ENCODE measurements at places on chromosomes 12 and 14.

GRCh38 chr14:61233436-61233956 lies 47.6 kb downstream of the TMEM30B start:
- DNase-seq: no peak

GRCh38 chr12:104704224-104704779 lies 247.6 kb downstream of the CHST11 start:
- no peak for DNase-seq

GRCh38 chr12:16424531-16424930 lies 77.1 kb downstream of the MGST1 start:
- no peak for DNase-seq

DNA sequence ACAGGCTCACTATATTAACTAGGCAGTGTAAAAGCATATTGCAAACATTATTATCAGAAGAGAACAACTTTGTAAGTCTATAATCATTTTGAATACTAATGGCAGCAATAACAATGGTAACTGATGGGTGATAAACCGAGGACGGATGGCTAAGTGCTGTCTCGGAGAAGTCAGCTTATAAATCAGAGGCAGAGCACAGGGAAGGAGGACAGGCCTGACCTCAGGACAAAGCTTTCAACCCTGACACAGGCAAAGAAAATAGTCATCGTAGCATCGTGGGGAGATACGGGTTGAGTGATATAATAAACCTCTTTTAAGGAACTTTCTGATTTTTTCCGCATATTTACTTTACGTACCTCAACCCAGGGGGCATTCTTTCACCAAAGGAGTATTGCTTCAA lies 48.4 kb downstream of the FLRT2 start:
- DNase-seq: no peak

GRCh38 chr14:76329154-76329928 lies 46.6 kb upstream of the ESRRB start:
- DNase-seq: peak; percentile 46

- DNase-seq: no peak
Measured at GRCh38 chr14:75978249-75978731, 3.5 kb downstream of the TGFB3 start.

DNA sequence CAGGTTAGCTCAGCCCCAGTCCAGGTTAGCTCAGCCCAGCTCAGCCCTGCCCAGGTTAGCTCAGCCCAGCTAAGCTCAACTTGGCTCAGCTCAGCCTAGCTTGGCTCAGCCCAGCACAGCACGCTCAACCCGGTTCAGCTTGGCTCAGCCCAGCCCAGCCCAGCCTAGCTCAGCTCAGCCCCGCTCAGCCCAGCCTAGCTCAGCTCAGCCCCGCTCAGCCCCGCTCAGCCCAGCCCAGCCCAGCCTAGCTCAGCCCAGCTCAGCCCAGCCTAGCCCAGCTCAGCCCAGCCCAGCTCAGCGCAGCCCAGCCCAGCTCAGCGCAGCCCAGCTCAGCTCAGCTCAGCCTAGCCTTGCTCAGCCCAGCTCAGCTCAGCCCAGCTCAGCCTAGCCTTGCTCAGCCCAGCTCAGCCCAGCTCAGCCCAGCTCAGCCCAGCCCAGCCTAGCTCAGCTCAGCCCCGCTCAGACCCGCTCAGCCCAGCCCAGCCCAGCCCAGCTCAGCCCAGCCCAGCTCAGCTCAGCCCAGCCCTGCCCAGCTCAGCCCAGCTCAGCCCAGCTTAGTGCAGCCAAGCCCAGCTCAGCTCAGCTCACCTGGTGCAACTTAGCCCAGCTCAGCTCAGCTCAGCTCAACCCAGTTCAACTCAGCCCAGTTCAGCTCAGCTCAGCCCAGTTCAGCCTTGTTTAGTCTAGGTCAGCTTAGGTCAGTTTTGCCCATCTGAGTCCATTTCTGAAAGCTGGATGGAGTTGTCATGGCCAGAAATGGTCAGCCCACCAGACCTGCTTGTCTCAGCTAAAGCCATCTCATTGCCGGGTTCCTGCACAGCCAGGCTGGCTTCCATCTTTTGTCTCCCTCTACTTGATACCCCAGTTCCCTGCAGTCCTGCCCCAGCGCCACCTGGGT lies 333.6 kb downstream of the TMEM121 start:
- peak; percentile 66 for DNase-seq

- DNase-seq: no peak
Measured at GRCh38 chr14:61254808-61255526, 26.2 kb downstream of the TMEM30B start.

- DNase-seq: no peak
Measured at GRCh38 chr12:132191715-132192553, 47.7 kb downstream of the NOC4L start.

GRCh38 chr12:88579601-88580050 lies 645 bp downstream of the KITLG start:
- no peak for DNase-seq

DNA sequence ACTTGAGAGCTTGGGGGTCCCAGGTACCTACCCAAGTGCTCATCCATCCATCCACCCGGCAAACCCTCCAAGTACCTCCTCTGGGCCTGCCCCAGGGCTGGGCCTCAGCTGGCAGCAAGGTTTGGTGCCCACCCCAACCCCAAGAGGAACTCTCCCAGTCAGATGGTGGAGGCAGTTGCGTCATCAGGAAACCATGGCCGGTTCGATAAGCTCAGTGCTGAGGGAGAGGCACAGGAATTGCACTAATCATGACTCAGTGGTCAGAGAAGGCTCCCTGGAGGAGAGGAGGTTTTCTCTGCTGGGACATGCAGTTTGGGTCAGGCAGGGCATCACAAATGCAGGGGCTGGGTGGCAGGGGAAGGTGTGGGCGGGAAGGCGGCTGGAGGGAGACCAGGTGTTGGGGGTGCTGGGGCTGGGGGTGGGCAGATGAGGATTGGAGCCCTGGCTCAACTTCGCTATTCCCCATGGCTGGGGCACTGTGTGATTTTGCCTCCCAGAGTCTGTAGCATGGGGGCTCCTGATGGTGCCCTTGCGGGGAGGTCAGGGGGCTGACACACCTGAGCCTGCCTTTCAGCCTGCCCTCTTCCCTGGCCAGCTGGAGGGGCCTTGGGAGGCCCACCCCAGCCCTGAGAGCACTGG lies 32.2 kb downstream of the SH2B3 start:
- DNase-seq: peak; percentile 84

DNA sequence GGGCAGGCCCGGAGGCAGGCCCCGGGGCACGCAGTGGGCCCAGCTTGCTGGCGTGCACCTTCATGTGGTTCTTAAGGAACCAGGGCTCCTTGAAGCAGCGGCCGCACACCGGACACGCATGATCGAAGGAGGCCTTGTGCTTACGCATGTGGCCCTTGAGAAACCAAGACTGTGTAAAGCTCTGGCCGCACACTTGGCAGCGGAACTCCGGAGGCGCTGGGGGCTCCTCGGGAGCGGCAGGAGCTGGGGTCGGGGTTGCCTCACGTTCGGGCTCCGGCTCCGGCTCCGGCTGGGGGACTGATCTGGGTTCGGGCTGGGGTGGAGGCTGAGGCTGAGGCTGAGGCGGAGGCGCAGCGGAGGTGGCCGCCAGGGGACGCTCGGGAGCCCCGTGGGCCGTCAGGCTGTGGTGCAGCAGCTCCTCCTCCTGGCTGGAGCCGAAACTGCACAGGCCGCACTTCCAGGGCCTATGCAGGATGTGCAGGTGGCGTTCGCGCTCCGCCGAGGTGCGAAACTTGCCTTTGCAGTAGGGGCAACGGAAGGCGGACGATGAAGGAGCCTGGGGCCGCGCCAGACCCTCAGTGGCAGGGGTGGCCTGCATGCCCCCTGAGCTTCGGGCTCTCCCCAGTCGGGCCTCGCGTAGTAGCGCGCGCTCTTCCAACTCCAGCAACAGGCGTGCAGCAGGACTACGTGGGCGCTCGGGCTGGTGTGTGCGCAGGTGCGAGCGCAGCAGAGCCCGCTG lies 6.0 kb downstream of the ZNF219 start:
- DNase-seq: peak; percentile 96

DNA sequence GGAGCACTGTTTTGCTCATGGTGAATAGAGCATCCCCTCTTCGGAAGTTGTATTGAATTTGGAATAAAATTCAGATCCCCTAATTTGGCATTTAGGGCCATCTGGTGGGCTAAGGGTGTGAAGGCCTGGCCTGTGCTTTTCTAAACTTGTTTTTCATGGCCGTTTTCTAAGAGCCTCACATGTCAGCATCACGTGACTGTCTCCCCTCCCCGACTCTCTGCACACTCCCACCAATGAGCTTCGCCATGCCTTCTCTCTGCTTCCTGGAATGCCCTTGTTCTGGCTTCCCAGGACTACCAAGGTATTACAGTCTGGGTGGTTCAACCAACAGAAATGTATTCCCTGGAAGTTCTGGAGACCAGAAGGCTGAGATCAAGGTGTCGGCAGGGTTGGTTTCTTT lies 85.3 kb downstream of the PRIMA1 start:
- no peak for DNase-seq

DNA sequence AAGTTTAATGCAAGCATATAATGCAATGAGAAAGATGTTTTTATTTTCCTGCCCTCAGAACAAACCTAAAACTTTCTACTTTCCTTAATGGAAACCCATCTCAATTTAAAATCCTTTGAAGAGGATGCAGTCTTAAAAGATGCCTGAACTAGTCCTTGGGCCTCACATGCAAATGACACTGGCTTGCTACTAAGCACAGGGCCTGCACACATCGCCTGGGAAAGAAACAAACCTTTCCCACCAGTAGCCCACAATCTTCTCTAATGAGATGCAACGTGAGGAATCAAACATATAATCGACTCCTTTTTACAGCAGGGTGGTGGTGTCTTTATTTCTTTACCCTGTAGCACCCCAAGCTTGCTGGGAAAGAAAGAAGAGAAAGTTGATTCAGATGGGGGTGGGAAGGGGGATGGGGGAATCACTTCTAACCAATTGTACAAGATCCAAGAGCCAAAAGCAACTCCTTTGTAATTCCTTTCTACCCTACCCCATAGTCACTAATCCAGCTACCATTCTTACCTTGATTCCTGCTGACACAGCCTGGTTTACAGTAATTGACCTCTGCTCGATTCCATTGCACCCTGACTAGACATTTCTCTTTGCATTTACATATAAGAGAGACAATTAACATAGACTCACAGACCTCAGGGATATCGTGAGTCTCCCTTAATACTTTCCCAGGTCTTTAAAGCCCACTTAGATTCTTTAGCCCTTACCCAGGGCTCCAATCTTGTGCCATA lies 69.5 kb upstream of the FERMT2 start:
- DNase-seq: no peak

GRCh38 chr12:86719381-86719780 lies 463.2 kb upstream of the MGAT4C start:
- DNase-seq: no peak

GRCh38 chr12:51896236-51896635 lies 8.3 kb downstream of the ANKRD33 start:
- DNase-seq: no peak

- DNase-seq: no peak
Measured at GRCh38 chr14:58918066-58918738, 270.3 kb upstream of the DAAM1 start.

GRCh38 chr12:3200032-3200617 lies 122.9 kb downstream of the TSPAN9 start:
- DNase-seq: no peak

- DNase-seq: no peak
Measured at GRCh38 chr14:47520382-47520781, 155.0 kb downstream of the MDGA2 start.

GRCh38 chr12:113405694-113406093 lies 2.0 kb upstream of the SDS start:
- DNase-seq: no peak

DNA sequence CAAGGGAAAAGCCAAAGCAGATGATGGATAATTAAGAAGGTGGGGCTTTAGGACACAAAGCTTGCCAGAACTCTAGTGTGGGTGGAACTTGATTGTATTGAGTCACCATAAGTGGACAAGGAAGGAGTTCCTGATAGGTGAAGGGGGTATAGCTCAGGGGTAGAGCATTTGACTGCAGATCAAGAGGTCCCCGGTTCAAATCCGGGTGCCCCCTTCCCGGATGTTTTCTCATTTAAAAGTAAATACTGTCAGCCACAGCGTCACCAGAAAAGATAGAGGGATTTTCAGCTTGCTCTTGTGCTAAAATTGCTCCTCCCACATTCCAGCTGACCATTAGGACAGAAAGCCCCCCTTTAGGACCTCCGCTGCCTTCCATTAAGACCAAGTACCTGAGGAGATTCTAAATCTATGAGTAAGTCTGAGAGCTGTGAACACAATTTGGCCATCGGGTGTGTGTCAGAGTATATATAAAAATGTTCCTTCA lies 36.6 kb downstream of the DCAF4 start:
- no peak for DNase-seq

DNA sequence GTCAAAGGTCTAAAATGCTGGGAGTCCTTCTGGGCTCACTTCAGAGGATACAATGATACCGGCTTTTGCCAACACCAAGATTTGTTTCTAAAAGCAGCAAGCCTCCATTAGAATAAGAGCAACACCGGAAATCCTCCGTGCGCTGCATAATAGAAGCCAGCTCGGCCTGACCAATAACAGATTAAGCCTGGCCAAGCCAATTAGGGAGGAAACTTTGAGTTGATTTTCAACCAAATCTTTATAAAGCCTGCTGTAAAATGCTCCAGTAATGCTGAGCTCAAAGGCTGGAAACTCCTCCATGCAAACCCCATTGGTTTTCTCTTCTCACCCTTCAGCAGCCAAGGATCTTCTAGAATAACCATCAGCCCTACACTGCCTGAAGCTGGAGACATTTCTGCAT lies 150.1 kb downstream of the NTF3 start:
- no peak for DNase-seq

- no peak for DNase-seq
Measured at GRCh38 chr14:84003346-84003745, 1526.6 kb upstream of the FLRT2 start.

DNA sequence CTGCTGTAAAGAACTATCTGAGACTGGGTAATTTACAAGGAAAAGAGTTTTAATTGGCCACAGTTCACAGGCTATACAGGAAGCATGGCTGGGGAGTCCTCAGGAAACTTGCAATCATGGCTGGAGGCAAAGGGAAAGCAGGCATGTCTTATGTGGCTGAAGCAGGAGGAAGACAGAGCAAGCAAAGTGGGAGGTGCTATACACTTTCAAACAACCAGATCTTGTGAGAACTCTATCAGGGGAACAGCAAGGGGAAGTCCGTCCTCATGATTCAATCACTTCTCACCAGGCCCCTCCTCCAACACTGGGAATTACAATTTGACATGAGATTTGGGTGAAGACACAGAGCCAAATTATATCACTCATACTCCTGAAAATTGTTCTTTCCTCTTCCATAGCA lies 109.5 kb upstream of the PKP2 start:
- DNase-seq: no peak

GRCh38 chr12:88507270-88507669 lies 73.0 kb downstream of the KITLG start:
- DNase-seq: no peak

DNA sequence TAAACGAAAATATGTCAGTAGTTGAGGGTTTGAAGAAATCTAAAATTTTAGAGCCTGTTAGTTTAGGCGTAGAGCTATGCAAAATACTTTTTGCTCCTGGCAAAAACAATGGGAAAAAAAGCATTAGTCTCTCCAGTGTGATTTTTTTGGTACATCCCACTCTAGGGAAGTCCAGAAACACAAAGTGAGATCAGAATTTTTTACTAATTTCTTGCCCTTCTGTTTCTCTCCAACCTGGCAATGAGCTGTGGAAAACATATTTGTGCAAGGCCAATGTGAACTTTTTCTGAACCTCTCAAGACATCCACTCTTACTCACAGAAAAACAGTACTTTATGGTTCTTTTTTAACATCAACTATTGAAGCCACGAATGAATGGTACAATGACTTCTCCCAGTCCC lies 56.9 kb upstream of the DCN start:
- DNase-seq: no peak

GRCh38 chr12:88472775-88473174 lies 107.5 kb downstream of the KITLG start:
- DNase-seq: no peak

Measured in cardiac septum (tissue), 1 donor.